Motor neuron (in vitro differentiated cells): ENCODE measurements at places on chromosomes 3 and 15. TPM values are rescaled to one million over a fixed set of nuclear protein-coding genes. Genes with fewer than 3 reads are reported as not detected.

DNA sequence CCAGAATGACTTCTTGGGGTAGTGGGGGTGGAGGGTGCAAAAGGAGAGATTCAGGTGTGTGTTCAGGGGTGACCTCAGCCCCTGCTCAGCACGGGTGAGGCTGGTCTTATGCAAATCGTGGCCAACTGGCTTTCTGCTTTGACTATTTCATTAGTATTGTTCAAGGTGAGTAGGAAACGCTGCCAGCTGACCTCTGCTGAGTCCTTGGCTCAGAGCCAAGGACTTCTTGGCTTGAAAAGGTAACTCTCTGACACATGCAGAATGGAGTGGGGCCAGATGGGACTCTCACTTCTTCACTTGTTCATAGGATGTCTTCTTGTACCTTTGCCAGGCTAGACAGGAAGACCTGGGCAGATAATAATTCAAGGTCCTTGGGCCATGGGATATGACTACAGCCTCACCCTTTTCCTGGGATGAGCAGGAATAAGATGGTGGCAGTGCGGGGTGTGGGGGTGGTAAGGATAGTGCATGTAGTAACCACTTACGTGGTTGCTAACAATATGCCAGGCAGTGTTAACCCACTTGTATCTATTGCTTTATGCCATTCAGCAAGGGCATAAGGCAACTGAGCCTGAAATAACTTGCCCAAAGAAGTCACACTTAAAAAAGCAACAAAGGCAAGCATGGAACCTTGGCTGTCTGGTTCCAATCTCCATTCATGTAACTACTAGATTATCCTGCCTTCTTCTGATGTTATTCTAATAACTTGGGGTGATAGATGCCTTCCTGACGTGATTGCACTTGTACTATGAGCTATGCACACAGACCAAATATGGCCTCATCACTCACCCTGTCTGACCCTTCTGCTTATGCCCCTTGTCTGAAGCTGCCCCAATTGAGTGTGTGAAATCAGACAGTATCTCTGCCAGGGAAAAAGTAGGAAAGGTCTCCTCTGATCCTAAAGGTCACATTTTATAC lies 193.1 kb downstream of the NR1D2 start:
- ATAC-seq: no peak

DNA sequence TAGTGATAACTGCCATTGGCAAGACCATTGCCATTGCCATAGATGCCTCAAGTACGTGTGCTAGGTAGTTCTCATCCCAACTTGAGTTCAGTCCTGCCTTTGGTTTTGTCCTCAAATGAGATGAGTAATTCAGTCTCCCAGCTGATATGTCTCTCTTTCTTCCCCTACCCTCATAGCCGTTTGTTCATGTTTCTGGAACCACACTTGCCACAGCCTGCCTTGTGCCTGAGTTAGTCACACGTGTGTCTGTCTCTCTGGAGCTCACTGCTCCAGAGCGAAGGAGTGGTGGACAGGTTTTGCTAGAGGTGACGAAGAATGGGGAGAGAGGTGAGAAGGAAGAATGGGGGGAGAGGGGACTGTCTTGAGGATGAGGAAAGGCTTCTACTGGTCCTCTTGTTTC lies 88.0 kb upstream of the IGF1R start:
- ATAC-seq: no peak

DNA sequence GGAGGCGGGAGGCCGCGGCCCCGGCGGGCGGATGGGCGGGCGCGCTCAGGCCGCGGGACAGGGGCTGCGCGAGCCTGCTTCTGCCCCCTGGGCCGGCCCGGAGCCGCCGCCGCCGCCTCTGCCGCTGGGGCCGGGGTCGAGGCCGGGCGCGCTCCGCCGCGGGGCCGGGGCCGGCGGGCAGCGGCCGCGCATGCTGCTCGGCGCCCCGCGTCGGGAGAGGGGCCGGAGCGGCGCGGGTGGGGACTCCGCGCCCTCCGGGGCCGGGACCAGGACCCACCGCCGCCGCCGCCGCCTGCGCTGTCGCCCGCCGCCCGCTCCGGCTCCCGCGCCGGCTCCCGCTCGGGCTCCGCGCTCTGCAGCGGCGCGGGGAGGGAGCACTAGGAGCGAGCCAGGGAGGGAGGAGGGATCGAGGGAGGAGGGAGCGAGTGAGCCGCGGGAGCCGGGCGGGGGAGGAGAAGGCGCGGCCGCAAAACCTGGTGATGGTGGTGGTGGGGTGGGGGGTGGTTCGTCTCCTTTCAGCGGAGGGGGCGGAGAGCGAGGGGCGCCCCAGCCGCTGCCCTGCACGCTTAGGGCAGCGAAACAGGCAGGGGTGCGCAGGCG lies at the start of gene LINGO1:
Gene LINGO1 (minus strand): TSS at position 379 of the 600 bp plus-strand sequence. CDS start 597 bp downstream, outside the sequence.
- peak; percentile 9 for ATAC-seq

DNA sequence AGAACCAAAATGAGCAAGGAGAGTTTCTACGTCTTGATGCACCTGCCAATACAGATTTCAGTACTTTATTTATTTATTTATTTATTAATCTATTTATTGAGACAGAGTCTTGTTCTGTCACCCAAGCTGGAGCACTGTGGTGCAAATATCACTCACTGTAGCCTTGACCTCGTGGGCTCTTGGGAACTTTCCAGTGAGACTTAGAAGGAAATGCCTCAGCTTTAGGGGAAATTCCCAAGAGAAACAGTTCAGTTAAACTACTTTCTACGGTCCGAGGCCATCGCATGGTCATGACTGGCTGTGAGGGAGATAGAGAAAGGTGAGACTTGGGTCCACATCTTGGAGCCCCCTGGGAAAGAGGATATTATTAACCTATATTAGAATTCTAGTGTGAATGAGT lies 47.0 kb upstream of the HERC1 start:
- ATAC-seq: no peak

DNA sequence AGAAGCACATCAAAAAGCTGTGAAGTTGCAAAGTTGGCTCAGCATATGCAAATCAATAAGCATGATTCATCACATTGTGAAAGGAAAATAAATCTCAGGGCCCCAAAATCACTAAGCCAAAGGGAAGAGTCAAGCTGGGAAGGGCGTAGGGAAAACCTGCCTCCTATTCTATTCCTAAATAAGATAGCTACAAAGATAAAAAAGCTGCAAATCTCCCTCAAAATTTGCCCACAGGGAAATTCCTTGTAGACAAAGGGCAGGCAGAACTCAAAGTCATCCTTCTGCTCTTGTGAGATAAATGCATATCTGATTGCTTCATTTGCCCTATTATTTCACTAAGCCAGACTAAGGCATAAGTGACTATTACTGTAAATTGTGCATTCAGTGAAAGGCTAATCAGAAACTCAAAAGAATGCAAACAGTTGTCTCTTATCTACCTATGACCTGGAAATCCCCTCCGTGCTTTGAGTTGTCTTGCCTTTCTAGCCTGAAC lies 30.5 kb upstream of the CCNL1 start:
- ATAC-seq: no peak

- ATAC-seq: no peak
Observed at GRCh38 chr3:164004205-164004604, 1074.1 kb downstream of the SI start.

DNA sequence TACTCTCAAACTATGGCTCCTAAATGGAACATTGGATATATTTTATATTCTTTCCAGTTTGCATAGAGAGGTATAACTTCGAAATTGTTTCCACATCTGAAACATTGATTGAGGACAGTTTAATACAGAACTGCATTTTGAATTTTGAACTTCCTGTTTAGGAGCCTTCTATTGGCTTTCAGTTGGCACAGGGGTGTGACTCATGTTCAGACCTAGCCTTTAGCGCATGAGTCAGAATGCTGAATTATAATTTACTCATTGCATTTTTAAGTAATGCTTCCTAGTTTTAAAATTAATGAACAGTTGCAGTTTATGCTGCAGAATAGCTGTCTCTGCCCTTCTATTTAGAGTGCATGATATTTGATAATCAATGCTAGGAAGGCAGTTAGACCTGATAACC lies 751.7 kb downstream of the CADM2 start:
- ATAC-seq: peak; percentile 47

- no peak for ATAC-seq
Observed at GRCh38 chr15:82051664-82052063, 5.8 kb upstream of the MEX3B start.

DNA sequence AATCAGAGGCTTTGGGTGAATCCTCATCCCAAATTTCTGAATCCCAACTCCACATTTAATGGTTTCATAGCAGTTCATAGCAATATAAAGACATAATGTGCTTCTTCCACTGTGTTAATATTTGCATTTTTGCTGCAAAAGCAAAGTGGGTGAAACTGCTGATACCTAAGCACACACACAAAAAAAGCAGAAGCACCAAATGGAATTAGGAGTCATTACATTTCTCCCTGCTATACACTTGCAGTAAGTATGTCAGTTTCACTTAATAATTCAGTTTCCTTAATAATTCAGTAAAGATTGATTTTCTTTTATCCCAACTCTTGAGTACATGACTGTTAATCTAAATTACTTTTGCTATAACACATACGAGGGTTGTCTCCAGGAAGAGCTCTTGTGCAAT lies 48.9 kb upstream of the ALCAM start:
- no peak for ATAC-seq

DNA sequence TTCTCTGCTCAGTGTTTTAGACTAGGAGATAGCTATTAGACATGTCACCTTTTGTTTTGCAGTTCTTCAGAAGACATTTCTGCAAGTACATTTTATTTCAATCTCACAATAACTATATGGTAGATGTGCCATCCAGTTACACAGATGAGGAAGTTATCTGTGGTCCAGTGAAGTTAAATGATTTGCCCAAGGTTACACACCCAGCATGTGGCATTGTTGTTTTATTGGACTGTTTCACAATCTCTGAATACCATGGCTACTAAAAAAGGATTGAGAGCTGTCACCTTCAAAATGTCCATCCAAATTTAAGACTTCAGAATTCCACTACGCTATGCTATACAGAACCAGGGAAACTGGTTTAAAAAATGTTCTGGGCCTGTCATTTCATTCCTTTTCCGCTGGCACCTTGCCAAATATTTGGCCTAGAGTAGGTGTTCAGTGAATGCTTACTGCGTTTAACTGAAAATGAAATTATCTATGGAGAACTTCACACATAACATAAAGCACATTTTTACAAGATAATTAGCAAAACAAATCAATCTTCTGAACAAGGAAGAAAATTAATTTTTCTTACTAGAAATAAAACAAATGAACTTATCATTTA lies 20.2 kb downstream of the TM6SF1 start:
- no peak for ATAC-seq

DNA sequence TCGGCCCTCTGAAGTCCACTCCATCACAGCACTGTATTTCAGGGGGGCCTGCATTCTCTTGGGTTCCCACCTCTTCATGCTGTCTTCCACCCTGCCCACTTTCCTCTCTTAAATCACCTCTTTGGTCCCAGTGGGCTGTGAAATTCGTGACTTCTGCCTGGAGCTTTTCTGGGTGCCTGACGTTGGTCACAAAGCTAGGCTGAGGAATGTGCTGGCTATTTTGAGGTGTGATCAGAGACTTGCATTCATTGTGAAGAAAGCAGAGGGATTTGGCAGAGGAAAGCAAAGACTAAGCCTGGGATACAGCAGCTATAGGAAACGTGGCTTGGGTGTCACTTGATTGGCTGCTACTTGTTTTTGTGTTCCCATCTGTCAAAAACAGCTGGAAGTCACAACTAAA lies 202.5 kb downstream of the SATB1 start:
- no peak for ATAC-seq

DNA sequence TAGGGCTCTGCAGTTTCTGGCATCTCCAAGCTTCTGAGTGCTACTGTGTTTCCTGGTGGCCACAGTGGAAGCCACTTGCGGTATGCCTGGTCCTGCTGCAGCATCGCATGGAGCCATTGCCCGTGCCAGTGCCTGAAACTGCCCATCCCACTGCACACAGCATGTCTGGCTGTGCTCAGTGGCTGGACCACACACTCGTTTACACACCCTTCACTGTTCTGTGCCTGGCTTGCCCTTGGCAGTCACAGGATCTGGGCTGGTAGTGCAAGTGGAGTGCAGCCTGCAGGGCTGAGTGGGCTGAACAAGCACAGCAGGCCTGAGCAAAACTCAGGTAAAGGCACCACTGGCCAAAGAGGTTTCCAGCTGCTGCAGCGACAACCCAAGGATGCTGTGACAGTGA lies 600.0 kb downstream of the SI start:
- no peak for ATAC-seq

GRCh38 chr3:71416876-71417275 lies 166.7 kb downstream of the FOXP1 start:
- ATAC-seq: no peak

GRCh38 chr3:170089862-170090600 lies 52.2 kb downstream of the GPR160 start:
- no peak for ATAC-seq

GRCh38 chr15:20659265-20659664 lies 117.7 kb upstream of the GOLGA6L6 start:
- no peak for ATAC-seq

DNA sequence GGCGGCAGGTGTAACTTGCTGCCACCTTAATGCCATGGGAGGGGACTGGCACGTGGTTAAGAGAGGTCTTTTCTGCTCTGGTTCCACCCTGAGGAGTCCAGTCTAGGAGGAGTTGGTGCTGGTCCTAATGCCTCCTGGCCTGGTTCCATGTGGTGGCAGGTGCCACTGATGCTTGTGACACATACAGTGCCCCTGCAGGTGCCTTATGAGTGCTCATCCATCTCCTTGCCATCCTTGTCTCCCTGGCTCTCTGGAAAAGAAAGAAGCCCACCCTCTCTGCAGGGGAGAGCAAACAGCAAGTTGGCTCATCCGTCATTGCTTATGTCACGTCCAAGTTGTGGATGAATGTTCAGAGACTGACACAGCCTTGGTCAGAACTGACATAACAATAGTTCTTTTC lies 175.8 kb upstream of the DPH6 start:
- no peak for ATAC-seq

- no peak for ATAC-seq
Observed at GRCh38 chr15:48806151-48806550, 4.7 kb downstream of the CEP152 start.

- no peak for ATAC-seq
Observed at GRCh38 chr3:115148142-115148790, 1.2 kb upstream of the ZBTB20 start.

DNA sequence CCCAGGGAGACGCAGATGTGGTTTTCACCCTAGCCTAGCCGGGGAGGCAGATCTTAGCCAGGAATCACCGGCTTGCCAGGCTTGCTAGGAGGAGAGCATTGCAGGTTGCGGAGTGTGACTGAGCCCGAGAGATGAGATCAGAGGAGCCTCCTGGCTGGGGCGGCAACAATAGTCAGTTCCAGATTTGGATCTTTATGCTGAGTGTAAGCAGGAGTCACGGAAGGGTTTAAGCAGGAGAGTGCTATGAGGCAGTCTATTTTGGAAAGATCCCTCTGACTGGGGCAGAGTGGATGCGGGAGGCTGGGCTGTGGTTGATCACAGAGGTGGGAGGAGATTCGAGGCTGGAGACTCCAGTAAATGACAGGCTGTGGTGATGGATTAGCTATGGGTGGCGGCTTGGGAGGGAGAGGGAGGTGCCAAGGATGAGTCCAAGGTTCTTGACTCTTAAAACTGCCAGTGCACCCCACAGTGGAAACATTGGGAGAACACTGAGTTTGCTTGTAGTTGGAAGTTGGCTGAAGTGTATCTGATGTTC lies 10.4 kb upstream of the BAHD1 start:
- ATAC-seq: peak; percentile 83

GRCh38 chr3:160810362-160811236 lies 54.6 kb downstream of the PPM1L start:
- peak; percentile 42 for ATAC-seq

Gene DCUN1D1
- total RNA-seq: 25.7 and 27.5 TPM in 2 replicates

Gene GXYLT2
- total RNA-seq: 24.7 and 26.4 TPM in 2 replicates

Gene FANCD2OS
- total RNA-seq: not detected in 2 replicates

Gene CYP19A1
- 0.94 and 1.2 TPM in 2 replicates for total RNA-seq

Gene RASGRP1
- total RNA-seq: 2.7 and 4.0 TPM in 2 replicates

Gene ALDH1A2
- 0.21 and 0.49 TPM in 2 replicates for total RNA-seq

Gene FAM174B
- total RNA-seq: 5.4 and 5.9 TPM in 2 replicates

Gene CFAP44
- total RNA-seq: 5.9 and 6.6 TPM in 2 replicates

Gene TLR9
- total RNA-seq: not detected in 2 replicates

Gene CCDC191
- total RNA-seq: 2.6 and 2.9 TPM in 2 replicates
